Astrocyte (in vitro differentiated cells and primary cell): ENCODE measurements at places on chromosomes 7 and 10. TPM values are rescaled to one million over a fixed set of nuclear protein-coding genes. Genes with fewer than 3 reads are reported as not detected.

GRCh38 chr7:88165697-88166096 is 54.1 kb downstream of the SRI start:
- H3K4me1 ChIP-seq: no peaks in the 10 kb centered on the region
- no peak for DNase-seq
- H3K4me3 ChIP-seq: no peak overlapping the region
- no peak overlapping the region for H3K27ac ChIP-seq

GRCh38 chr10:99698504-99699080 is 33.3 kb downstream of the COX15 start:
- peaks cover 8% of the 10 kb centered on the region for H3K4me1 ChIP-seq
- H3K36me3 ChIP-seq: peaks cover 73% of the 10 kb centered on the region
- no peak overlapping the region for H3K27ac ChIP-seq
- DNase-seq: no peak

BLVRA gene
- 48.9 and 55.7 TPM in 2 replicates for total RNA-seq

SPDYE6 gene
- not detected in 2 replicates for total RNA-seq
